ENCODE measurements at places on chromosomes 3 and 15.

- DNase-seq, result peak; percentile 38
Measured at GRCh38 chr15:29568840-29569532, 253.3 kb downstream of the TJP1 start.

DNA sequence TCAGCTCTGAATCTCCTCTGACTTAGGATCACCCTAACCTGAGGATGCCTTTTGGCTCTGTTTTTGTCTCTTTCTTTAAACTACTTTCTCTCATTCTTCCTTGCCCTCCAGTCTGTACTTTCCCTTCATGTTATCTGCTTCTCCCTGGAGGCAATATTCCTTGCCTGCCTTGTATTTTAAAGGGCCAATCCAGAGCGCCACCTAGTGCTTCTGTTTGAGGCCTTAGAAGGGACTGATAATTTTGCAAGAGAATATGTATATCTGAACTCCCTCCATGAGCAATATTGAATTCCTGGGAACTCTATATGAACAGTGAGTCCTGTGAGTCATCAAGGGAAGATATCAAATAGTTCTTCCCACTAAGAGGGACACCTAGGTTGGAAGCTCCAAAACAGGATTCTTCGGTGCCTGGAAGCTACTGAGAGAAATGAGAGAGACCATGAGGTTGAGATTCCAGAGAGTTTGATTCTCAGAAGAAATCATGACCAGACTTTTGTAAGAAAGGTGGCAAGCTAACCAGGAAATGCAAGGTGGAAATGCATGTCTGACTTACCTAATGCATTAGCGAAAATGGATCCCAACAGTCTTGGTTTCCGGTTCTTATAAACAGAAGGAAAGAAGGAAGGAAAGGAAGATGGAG lies 203.8 kb upstream of the CD96 start:
- peak; percentile 66 for DNase-seq

- DNase-seq, result no peak
Measured at GRCh38 chr15:101188637-101189408, 63.0 kb downstream of the CHSY1 start.

GRCh38 chr15:66629817-66630576 lies 64.2 kb upstream of the LCTL start:
- no peak for DNase-seq

- DNase-seq, result no peak
Measured at GRCh38 chr3:150635076-150635475, 32.0 kb downstream of the SELENOT start.

Data from HCT116 (cell line).